Fibroblast of mammary gland (primary cell): ENCODE measurements at places on chromosomes 1 and 21.
A peak's percentile ranks its signal among the peaks of the same experiment; 100 is the strongest.

- peak; percentile 49 for DNase-seq
Observed at GRCh38 chr1:165910764-165911421, 83.5 kb downstream of the UCK2 start.

DNA sequence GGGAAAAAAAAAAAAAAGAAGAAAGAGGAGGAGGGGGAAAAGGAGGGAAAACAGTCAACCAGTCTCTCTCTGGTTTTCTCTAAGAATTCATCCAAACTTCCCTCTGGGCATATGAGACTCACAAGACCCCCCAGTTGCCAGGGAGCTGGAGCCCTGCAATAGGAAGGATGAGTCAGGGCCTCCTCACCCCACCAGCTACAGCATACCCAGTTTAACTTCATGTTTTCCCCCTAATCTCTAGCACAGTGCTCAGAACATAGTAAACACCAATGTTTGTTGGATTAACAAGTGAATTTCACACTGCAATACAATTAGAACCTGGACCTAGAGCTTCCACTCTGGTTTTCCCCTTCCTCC, 7.8 kb downstream of the F11R start:
- no peak for DNase-seq

DNA sequence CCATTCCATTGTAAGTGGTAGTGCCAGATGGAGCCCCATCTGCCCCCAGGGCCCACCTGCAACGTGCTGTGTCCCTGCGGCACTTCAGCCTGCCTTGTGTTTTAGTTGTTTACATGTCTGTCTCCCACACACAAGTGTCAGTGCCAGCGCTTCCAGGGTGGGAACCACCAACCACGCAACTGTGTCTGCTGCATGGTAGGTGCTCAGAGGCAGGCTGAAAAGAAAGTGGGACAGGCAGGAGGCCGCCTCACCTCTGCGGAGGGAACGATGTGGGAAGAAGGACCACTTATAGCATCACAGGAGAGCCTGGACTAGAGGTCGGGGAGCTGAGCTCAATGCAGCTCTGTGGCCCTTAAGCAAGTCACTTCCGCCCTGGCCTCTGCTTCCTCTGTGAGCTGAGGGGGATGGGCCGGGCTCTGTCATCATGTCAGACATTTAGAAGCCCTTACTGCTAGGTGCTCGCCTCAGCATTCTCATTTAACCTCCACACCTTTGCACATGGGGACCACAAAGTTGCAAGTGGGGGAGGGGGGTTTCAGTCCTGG, 17.9 kb downstream of the SLC9A1 start:
- DNase-seq, result no peak

- no peak for DNase-seq
Observed at GRCh38 chr1:9420835-9421532, 118.3 kb upstream of the SLC25A33 start.

DNA sequence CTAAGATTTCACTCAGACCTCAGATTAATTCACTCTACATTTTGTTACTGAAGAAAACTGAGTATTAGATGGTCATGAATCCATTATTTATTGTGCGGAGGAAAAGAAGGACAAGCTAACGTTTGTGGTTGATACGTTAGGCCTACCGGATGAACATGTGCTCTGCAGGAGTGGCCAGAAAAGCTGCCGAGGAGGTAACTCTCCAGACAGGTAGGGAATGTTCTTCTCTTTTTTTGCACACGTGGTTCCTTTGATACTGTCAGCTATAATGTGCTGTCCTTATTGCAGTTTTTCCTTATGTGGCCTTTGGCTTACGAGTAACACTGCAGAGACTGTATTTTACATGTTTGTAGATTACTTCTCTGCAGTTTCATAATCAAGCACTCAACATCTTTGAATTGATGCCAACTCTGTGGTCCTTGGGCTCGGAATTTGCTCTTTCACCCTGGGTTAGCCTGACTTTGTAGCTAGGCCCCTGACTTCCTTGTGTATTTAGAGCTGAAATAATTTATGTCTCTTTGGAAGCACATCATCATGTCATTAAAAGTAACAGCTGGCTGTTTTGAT, 13.6 kb downstream of the MTR start:
- DNase-seq, result peak; percentile 14

GRCh38 chr1:33802268-33802667, 61.6 kb upstream of the HMGB4 start:
- no peak for DNase-seq

DNA sequence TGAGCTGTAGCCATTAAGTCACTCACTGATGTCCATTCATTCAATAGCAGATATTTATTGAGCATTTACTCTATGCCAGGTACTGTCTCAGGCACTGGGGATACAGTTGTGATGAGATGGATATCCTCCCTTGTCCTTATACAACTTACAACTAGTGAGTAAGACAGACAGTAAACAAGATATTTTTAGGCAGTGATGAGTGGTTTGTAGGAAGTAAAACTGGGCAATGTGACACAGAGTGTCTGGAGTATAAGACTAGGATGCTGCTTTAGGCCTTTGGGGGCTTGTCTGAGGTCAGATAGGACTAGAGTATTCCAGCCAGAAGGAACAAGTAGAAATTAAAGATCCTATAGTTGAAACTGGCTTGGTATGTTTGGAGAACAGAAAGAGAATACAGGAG, 41.4 kb downstream of the NOS1AP start:
- no peak for DNase-seq

DNA sequence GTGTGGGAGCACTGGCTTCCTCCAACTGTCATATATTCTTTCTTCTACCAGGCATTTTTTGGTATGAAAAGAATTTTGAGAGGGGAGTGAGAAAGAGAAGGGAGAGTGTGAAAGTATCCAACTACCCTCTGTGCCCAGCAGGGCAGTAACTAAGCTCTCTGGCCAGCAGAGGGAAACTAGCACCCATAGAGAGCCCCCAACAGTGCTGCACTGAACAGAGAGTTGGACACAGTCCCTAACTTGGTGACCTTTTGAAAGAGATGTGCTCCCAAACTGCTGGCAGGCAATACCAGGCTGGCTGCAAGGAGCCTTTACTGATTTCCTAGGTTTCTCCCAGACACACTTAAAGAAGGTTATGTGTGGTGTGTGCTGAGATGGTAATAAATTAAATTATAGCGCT, 118.8 kb upstream of the PBX1 start:
- peak; percentile 24 for DNase-seq

DNA sequence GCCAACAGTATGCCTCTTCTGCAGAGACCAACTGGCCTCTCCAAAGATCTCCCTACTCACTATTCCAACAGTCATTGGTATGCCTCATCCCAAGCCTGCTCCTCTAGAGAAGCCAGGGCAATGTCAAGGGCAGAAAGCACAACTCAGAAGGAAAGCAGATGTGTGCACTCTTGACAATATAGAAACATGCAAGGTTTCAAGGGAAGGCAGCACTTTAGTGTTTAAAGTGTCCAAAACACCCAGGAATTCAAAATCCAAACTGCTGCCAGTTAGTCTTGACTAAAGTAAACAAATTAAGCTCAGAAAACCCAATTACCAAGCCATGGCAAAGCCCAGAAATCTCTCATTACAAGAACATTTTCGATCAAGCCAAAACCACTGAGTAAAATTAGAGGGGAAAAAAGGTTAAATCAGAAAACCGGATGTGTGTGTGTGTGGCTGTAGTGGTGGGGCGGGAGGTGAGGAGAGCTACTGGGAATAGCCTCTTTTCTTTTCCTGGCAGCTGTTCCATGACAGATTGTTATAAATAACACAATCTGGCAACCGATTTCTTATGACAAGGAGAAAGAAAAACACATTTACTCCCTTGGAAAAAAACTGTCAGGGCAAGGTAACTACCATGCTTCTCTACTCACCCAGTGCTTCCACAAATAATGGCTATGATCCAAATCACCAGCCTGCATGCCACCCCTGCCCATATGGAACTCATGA, 39.2 kb downstream of the EIF2B3 start:
- peak; percentile 72 for DNase-seq
